ENCODE measurements at places on chromosomes 7 and 10. TPM values are rescaled to one million over a fixed set of nuclear protein-coding genes. Genes with fewer than 3 reads are reported as not detected.
A peak's percentile ranks its signal among the peaks of the same experiment; 100 is the strongest.

DNA sequence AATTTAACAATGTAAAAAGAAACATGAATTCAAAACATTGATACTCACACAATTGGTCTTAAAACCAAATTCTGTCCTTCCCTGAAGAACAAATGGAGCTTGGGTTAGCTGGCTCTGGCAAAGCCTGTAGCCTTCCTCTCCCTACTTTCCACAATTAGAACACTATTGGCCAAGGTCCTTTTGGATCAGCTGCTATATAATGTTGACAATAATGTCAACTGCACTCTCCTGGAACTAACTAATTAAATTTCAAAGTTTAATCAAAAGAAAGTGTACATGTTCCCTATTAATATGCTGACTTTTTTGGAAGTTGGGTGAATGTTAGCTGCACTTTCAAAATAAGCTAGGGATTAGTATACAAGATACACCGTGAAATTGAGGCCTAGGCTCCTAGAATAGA lies 440.1 kb upstream of the NFE2L3 start:
- DNase-seq: no peak

- no peak for DNase-seq
These were observed 46.0 kb upstream of the CDK13 start for GRCh38 chr7:39904077-39904486.

- DNase-seq: no peak
These were observed 45.6 kb downstream of the CHRM2 start for GRCh38 chr7:136914016-136914415.

- DNase-seq: no peak
These were observed 49.6 kb downstream of the INPP5A start for GRCh38 chr10:132587175-132587574.

DNA sequence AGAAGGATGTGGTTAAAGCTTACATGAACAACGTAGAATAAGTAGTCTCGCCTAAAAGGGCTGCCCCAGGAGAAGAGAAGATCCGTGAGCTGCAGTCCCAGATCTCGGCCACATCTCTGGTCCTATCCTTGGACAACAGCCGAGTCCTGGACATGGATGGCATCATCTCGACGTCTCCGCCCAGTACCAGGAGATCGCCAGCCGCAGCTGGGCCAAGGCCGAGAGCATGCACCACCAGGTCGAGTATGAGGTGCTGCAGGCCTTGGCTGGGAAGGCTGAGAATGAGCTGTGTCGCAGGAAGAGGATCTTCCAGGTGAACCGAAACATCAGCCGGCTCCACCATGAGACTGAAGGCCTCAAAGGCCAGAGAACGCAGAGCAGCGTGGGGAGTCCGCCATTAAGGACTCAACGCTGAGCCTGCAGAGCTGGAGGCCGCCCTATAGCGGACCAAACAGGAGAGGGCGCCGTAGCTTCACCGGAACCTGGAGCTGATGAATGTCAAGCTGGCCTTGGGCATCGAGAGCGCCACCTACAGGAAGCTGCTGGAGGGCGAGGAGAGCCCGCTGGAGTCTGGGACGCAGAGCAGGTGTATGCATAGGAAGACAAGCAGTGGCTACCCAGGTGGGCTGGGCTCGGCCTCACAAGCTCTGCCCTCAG lies 22.2 kb downstream of the LIPK start:
- DNase-seq: no peak

GRCh38 chr7:20393021-20393610 lies 62.4 kb downstream of the ITGB8 start:
- no peak for DNase-seq

DNA sequence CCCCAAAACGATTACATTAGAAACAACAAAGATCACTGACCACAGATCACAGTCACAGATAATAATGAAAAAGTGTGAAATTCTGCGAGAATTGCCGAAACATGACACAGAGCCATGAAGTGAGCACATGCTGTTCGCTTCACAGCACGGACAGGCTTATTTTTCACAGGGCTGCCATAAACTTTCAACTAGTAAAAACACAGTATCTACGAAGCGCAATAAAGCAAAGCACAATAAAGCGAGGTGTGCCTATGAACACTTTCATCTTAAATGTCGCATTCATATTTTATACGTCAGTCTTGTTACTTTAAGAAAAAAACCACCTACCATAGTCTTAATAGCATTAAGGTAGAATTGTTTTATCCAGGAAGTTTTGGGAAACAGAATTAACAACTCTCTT lies 51.5 kb downstream of the ESYT2 start:
- DNase-seq: no peak

- no peak for DNase-seq
These were observed 11.4 kb upstream of the HSPA12A start for GRCh38 chr10:116753759-116754158.

DNA sequence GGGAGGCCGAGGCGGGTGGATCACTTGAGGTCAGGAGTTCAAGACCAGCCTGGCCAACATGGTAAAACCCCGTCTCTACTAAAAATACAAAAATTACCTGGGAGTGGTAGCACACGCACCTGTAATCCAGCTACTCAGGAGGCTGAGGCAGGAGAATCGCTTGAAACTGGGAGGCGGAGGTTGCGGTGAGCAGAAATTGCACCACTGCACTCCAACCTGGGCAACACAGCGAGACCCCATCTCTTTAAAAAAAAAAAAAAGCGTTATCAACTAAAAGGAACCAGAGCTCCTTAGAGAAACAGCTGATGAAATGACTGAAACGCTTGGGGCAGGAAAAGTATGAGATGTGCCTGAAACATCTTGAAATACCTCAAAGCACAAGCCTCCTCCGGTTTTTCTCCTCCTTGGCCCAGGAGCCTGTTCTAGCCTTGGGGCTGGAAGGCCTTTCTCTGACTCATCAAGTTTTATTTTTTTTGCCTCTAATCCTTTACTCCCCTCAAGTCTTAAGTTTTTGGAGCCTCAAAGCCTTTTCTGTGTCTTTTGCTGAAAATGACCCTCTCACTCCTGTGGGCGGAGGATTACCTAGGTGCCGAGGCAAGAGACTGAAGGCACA lies 2.6 kb upstream of the METTL27 start:
- DNase-seq: peak; percentile 92

DNA sequence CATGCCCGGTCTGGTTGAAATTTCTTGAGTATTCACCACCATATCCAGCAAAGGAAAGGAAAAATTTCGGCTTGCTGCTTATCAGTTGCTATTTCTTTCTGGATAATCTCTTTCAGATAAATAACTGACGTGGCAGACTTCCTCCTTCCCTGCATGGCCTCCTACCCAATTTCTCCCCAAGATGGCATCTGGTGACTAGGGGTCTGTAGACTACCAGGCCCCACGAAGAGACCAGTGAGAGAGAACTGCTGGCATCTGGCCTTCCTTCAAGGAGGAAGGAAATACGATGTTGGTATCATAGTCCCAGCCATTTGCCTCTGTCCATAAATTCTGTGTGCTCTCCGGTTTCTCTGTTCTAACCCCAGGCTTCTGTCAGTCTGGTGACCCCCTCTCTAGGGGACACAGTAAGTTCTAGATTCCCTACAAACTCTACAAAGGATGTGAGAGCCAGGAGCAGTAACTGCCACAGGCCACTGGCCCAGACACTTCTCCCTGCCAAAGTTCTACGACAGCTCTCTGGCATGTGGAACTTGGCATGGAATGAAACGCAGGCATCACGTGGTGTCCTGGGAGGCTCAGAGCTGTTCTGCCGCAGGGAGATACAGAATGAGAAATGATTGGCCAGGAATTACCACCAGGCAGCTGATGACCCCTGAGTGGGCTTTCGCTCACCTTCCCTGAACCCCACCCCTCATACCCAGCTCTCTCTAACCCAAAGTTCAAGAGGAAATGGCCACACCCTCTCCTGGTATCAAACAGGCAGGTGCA lies 30.0 kb upstream of the MSRB2 start:
- DNase-seq: peak; percentile 80

DNA sequence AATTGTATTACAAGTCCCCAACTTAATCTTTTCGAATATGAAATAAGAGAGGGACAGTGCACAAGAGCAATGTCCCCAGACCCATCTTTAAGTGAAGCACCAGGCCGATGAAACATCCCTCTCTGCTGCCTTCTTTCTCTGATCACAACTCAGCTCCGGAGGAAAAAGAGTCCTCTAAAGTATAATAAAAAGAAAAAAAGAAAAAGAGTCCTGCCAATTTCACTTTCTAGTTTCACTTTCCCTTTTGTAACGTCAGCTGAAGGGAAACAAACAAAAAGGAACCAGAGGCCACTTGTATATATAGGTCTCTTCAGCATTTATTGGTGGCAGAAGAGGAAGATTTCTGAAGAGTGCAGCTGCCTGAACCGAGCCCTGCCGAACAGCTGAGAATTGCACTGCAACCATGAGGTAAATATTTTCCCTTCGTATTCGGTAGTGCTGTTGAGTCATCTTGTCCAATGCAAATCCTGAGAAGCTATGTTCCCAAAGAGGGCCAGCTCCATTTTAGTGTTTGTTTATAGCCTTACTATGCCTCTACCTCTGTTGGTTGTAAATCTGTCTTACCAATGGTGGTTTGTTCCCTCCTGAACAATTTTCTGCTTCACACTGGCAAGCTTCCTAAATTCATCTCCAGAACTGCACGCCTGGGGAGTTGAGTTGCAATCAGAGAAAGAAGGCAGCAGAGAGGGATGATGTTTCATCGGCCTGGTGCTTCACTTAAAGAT lies at the start of gene IFIT2:
IFIT2 (plus strand) TSS at position 326 of the 725 bp plus-strand sequence; CDS start at position 404, 78 bp downstream.
- peak; percentile 63 for DNase-seq

- no peak for DNase-seq
These were observed 111.7 kb upstream of the PLXNA4 start for GRCh38 chr7:132687981-132688383.

DNA sequence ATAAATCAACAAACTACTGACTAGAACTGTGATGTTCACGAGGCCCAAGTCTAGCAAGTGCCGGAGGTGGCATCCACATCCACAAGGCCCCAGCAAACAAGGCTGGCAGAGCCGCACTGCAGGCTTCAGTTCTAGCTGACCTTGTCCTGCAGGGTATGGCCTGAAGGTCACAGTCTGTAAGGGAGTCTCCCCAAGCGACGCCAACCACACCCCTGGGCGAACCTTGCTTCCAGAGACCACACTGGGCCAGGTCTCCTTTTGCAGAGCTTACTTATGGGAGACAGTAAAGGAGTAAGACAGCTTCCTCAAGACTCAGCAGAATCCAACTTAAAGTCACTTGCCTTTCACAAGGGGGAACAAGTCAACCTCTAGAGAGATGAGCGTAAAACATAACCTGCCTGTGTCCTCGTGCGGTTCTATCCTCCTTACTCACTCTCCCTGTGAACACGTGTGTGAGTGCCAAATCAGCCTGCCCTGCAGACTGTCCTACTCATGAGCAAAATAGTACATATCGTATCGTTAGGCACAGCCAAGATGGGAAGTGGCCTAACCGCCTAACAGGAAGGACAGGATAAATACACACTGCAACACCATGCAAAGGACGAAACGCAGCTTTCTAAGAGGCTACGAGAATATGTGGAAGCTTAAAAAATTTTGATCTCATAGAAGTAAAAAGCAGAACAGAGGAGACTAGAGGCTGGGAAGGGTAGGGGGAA lies 22.7 kb downstream of the FAM53B start:
- no peak for DNase-seq

GRCh38 chr10:71040343-71040742 lies 152.0 kb upstream of the PCBD1 start:
- no peak for DNase-seq

DNA sequence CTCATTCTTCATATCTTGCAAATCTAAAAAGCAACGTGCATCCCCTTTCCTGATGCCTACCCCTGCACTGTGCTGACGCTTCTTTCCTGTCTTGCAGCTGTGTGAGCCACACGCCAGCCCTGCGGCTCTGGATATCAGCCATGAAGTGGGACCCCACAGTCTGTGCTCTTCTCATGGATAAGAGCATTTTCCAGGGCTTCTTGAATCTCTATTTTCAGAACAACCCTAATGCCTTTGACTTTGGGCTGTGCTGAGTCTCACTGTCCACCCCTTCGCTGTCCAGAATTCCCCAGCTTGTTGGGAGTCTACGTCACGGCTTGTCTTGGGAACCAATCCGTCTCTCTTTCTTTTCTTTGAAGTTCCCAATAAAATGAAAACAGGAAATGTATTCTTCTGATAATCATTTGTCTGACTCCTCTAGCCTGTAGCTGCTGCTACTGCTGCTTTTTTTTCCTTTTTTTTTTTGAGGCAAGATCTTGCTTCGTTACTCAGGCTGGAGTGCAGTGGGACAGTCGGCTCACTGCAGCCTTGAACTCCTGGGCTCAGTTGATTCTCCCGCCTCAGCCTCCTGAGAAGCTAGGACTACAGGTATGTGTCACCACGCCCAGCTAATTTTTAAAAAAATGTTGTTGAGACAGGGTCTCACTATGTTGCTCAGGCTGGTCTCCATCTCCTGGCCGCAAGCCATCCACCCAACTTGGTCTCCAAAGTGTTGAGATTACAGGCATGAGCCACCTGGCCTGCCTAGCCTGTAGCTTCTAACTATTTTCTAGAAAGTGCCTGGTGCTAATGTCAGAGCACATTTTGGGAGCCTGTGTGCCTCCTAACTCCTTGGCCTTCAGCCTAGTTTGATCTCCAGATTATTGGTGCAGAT lies 30.3 kb downstream of the GSTO2 start:
- peak; percentile 60 for DNase-seq

- peak; percentile 46 for DNase-seq
These were observed 43.0 kb downstream of the UNCX start for GRCh38 chr7:1275451-1276381.

TMEM130 gene
- total RNA-seq: 0.12 TPM

RBM20 gene
- total RNA-seq: 0.36 TPM

IKZF5 gene
- 4.4 TPM for total RNA-seq

Data from RPMI7951 (cell line).